AG09319 (cell line): ENCODE measurements at places on chromosomes 7 and 10.

- DNase-seq = no peak
These were observed 155.9 kb upstream of the SLC13A1 start for GRCh38 chr7:123355576-123356190.

DNA sequence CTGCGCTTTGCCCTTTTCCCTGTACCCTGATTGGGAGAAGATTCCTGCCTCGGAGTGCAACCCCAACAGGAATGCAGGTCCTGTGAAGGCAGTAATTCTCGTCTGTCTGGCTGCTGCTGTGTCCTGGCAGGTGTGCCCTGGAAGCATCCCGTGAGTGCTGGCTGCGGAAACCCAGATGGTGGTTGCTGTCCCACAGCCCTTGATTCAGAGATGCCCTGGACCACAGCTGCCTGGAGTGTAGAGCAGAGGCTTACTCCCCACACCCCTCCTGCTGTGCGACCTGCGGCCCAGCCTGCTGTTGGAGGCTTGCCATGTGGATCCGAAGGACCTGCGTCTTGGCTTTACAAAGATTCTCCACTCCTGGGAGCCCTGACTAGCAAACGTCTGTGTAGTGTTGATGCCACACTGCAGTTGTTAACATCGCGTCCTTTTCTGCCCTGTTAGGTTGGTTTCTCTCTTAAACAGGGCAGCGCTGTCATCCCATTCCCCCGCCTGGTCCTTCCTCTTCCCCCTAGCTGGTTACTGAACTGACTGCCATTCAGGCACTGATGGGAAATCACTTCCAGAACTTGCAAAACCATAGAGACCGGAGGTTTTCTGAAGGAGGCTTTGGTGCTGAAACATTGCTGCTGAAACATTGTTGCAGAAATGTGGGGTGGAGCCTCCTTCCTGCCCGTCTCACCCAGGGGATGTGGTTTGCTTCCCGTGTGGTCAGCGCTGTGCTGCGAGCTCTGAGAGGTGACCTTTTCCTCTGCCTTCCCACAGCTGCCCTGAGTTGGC lies 53.3 kb downstream of the DNAJB6 start:
- DNase-seq = no peak

DNA sequence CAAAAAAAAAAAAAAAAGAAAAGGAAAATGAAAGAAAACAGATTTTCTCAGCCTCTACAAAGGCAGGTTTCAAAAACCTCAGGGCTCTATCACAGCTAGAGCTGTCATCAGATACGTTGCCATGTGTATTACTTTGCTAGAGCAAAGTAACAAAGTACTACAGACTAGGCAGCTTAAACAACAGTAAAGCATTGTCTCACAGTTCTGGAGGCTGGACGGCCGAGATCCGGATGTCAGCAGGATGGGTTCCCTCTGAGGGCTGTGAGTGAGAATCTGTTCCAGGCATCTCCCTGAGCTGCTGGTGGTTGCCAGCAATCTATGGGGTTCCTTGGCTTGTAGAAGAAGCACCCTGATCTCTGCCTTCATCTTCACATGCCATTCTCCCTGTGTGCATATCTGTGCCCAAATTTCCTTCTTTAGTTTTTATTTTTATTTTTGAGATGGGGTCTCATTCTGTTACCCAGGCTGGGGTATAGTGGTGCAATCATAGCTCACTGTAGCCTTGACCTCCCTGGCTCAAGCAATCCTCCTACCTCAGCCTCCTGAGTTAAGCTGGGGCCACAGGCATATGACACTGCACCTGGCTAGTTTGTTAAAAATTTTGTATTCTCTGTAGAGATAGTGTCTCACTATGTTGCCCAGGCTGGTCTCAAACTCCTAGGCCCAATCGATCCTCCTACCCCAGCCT lies 48.9 kb upstream of the KDM7A start:
- no peak for DNase-seq

- DNase-seq = peak; percentile 28
These were observed 247.3 kb upstream of the LYZL1 start for GRCh38 chr10:29041616-29042015.

DNA sequence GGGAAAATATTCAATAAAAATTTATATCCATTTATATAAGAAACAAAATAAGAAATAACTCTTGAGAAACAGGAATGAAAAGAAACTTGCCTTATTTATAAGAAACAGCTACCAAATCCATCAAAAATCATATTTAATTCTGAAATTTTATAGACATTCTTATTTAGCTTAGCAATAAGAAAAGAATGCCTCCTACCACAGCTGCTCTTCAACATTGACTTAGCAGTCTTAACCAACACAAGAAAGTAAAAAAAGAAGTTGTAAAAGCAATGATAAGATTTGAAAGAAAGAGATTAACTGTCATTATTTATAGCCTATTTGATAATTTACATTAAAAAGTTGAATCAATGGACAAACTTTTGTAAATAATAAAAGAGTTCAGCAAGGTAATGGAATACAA lies 212.8 kb downstream of the ZNF365 start:
- no peak for DNase-seq
